NCI-H510A (cell line): ENCODE measurements at places on chromosomes 13 and 19.

GRCh38 chr13:26621731-26622401 lies 64.4 kb downstream of the WASF3 start:
- DNase-seq: no peak

GRCh38 chr19:41801792-41802211 lies 5.4 kb downstream of the CEACAM3 start:
- no peak for DNase-seq

DNA sequence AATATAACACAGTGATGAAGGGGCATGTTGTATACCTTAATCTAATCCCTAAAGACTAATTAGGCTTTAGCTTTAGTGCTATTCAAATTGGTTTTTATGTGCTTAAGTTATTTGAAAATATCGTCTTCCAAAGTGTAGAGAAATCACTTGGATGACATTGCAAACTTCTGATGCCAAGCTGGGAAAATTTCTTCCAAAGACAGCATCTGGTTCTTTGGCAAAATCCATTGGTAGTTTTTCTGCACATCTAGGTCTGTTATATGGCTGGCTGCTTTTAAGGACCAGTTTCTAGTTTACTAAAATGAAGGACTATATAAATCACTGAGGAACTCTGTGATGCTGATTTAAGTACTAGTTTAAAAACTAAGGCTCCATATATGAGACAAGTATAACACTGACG lies 2362.3 kb downstream of the PCDH9 start:
- no peak for DNase-seq

DNA sequence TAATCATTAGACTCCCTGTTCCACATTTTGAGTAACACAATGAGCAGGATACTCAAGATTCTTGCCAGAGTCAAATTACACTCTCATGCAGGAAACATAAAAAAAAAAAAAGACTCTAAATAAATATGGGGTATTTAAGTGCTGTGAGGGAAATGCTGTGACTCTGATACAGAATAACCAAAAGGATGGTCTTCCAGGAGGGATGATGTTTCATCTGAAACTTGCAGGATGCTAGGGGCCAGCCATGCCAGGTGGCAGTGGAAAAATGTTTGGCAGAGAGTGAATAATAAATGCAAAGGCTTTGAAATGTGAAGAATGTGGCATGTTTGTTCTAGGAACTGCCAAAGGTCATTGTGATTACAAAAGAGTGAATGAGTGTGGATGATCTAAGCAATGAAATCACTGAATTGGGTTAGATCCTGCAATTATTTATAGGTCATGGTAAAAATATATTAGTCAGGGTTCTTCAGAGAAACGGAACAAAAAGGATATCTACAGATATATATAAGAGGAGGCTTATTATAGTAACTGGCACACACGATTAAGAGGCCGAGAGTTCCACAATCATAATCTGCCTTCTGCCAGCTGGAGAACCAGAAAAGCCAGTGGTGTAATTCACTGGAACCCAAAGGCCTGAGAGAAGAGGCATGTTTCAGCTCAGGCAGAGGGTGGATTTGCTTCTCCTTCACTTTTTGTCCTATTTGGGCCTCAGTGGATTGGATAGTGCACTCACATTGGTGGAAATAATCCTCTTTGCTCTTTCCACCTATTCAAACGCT lies 1832.8 kb upstream of the MIR17HG start:
- peak; percentile 9 for DNase-seq

DNA sequence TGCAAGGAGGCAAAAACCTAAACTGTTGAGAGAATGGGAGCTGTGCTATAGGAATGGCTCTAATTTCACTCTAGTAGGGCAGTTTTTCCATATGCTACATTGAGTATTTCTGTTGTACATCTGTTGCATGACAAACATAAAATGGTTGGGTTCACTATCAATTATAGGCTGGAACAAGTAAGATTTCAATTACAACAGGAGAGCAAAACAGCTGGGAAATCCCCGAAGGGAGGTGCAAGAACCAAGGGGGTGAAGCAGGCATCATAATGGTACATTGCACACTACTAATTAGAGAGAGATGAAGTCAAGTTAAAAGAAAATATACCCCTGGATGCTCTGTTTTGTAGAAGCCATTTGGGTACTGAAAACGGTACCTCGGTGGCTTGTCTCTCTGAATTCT lies 389.5 kb downstream of the PCDH9 start:
- DNase-seq: no peak

DNA sequence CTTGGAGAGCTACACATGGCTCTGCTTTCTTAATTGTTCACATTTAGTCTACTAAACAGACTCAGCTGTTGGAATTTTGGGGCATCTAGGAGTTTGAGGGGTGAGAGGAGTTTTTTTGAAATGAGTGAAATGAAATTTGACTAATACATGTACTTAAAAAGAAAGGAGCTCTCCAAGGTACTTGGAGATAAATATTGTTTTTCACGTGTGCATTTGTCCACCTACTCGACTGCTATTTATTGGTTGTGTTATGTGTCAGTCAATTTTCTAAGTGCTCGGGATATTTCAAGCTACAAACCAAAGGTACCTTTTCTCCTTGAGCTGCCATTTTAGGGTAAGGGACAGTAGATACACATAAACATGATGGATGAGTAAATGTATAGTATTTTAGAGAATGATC lies 697.0 kb downstream of the LIG4 start:
- DNase-seq: no peak

GRCh38 chr19:45100846-45101252 lies 7.9 kb downstream of the PPP1R37 start:
- DNase-seq: no peak

DNA sequence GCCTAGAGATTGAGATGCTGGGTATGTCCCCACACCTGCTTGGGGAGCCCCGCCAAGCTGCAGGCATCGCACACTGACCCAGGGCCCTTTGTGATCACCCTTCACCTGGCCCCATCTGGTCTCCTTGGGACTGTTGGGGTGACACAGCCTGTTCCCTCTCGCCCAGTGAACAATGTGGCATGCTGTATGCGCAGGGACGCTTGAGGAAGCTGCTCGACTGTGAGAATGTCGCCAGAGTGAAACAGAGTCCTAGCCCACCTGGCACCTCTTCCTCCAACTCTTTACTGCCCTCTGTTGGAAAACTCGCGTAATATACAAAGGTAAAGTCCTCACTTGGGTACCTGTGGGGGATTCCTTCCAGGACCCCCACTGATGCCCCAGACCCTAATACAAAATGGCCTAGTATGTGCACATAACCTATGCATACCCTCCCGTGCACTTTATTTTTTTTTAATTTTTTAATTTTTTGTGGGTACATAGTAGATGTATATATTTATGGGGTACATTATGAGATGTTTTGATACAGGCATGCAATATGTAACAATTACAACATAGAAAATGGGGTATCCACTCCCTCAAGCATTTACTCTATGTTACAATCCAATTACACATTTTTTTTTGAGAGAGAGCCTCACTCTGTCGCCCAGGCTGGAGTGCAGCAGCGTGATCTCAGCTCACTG lies 9.0 kb downstream of the BLOC1S3 start:
- DNase-seq: no peak

GRCh38 chr13:89982407-89983095 lies 1364.9 kb upstream of the MIR17HG start:
- no peak for DNase-seq

DNA sequence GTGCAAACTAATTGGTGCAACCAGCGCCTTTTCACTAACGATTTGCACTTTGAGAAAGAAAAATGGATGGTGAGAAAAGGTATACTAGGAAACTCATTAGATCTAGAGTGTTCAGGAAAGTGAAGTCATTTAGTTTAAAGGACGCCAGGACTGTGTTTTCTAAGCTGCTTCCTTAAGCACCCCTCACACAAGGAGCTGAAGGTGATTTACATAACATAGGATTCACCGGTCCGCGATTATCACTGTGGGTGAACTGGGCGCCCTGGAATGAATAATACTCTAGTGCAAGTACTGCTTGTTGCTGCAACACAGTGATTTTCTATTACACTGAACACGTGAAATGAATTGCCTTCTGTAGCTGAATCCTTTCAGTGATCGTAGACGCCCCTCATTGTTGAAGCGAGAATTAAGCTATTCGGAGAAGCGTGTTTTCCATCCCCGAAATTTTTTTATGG lies 2.6 kb upstream of the MAB21L1 start:
- DNase-seq: no peak

- no peak for DNase-seq
Observed at GRCh38 chr19:50522881-50523280, 9.2 kb upstream of the ASPDH start.

GRCh38 chr13:26219726-26220125 lies 2.4 kb downstream of the RNF6 start:
- DNase-seq: no peak

DNA sequence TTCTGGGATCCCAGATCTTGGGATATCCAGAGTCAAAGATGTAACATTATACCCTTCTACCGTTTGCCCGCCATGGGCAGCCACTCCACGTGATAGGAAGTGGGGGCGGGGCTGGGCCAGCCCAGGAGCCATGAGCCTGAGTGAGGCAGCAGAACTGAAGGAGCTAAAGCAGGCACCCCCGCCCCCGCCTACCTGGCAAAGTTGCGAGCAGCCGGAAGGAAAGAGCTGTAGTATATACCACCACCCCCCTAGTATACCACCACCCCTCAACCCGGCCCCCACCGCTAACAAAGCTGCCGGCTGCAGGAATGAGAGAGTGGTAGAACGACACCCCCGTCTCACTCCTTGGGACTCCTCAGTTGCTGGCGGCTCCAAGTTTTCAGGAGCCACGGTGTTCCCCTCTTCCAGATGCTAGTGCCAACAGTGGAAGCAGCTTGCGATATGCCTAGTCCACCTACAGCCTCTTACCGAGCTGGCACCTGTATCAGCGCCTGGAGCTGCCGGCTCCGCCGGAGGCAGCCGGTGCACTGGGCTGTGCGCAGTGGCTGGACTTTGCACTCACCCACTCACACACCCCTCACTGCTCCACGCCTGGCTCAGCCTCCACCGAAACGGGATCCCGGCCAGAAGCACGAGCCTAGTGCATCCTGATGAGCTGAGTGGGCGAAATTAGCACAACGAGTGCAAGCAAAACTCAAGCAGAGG lies 230.7 kb upstream of the PRR20A start:
- no peak for DNase-seq

- no peak for DNase-seq
Observed at GRCh38 chr19:53904909-53905308, 4.2 kb upstream of the CACNG7 start.

DNA sequence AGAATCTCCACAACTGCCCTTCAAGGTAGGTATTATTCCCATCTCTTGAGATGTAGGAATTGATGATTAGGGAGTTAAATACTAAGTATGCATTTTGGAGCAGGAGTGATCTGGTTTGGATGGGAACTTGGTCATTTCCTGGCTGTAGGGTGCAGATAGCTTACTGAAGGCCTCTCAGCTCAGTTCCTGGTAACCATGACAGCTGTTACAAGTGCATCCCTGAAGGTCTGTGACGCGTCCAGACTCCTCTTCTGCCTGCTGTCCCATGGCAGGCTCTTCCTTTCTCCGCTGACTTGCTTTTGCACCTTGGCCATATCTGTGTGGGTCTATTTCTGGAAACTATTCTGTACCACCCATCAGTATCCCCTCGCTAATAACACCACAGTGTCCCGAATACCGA lies 387.8 kb downstream of the ZNF536 start:
- no peak for DNase-seq

DNA sequence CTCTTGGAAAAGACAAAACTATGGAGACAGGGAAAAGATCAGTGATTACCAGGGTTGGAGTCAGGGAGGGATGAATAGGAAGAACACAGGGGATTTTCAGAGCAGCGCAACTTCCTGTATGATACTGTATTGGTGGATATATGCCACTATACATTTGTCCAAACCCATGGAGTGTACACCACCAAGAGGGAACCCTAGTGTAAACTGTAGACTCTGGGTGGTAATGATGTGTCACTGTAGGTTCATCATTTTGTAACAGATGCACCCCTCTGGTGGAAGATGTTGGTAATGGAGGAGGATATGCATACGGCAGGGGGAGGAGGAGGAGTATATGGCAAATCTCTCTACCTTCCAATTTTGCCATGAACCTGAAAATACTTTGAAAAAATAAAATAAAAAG lies 68.1 kb downstream of the UFM1 start:
- no peak for DNase-seq

DNA sequence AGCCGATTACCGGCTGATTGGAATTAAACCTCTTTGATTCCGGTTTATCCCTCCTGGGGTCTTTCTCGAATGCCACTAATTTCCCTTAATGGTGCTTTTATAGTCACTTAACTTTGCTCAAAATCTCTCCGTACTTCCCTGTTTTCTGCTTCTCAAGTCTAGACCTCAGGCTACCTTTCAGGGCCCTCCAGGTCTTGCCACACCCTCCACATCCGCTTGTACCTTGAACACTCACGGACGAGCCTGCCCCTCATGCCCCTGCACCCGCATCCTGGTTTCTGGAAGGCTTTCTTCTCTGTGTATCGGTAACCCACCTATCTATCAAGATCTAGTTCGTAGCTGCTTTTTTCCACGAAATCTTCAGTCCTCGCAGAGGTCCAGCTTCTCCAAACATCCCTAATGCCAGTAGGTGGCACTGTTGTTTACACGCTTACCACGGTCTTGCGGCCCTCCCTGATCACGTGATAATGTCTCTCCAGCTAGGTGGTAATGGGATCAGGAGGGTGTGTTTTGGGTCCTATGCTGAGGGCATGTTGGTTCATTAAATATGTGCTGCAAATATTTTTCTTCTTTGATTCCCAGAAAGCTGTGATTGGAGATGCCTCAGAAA lies 13.8 kb downstream of the ATP12A start:
- peak; percentile 8 for DNase-seq

GRCh38 chr19:6065685-6066374 lies 44.5 kb downstream of the RFX2 start:
- peak; percentile 56 for DNase-seq

DNA sequence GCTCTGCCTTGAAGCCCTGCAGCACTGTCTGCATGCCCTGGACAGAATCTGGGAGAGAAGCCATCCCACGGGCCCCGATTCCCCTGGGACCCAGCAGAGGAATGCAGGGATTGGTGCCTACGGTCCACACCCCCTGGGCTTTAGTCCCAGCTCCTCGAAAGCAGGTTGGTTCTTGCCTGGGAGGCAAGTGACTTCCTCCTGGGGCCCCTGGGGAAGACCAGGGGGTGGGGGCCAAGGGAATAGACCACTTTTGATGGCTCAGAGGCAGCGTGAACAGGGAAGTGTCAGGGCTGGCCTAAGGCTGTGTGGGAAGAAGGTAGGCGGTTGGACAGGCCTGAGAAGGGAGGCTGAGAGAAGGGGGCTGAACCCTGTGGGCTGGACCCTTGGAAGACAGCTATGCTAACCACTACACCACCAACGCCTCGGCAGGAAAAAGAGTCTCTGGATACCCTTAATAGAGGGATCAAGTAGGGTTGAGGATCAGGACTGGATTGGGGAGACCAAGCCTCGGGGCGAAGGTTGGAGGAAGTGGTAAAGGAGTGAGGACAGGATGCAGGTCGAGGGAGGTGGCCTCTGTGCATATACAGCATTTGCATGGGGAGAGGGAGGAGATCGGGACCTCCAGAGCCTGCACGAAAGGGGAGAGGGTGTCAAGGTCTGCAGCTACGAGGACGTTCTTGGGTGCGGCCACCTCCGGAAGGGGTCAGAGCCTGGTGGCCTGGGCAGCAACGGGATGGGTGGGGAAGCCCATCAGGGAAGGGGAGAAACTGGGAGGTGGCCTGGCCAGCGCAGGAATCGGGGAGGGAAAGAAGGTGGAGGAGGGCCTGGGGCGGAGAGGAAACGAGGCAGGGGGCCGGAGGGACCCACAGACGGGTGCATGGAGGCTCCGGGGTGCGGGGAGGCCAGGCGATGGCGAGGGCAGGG lies 709 bp downstream of the DPP9 start:
- no peak for DNase-seq
